ENCODE measurements at places on chromosomes 16 and 17. TPM values are rescaled to one million over a fixed set of nuclear protein-coding genes. Genes with fewer than 3 reads are reported as not detected.

The CA7 gene
- not detected for polyA plus RNA-seq

The C16orf89 gene
- 1.7 TPM for polyA plus RNA-seq

DNA sequence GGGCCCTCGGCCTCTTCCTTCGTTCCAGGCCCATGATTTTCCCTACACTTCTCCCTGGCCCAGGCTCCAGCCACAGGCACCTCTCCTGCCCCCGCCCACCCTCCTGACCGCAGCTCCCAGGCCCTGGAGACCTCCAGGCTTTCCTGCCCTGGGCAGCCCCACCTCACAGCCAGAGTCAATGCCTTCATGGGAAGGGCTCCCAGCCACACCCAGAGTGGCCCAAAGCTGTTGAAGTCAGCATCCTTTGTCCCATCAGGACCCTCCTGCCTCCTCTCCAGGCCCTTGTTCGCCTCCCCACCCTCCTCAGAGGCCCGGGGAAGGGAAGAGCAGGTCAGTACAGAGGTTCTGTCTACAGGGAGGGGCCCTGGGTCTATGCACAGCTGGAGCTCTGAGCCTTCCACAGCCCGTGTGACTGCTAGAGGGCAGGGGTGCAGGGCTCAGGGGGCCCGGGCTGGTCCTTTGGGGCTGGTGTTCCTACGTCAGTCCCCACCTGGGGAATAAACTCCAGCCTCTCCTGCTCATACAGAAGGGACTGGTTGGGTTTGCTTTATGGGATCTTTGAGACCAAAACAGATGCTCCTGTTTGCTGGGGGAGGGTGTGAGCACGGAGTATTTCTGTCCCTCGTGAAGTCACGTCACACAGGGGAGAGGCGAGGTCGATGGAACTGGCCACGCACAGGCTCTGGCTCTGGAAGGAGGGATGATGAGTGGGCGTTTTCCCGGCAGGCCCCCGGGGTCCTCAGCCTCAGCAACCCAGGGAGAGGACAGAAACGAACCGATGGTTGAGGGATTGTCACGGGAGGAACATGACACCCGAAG lies 20.3 kb downstream of the TRARG1 start:
- no peak for DNase-seq
- no peaks in the 10 kb centered on the region for H3K36me3 ChIP-seq
- no peak overlapping the region for H3K4me3 ChIP-seq
- no peaks in the 10 kb centered on the region for H3K4me1 ChIP-seq
- no peaks in the 10 kb centered on the region for H3K27me3 ChIP-seq
- H3K27ac ChIP-seq: no peak overlapping the region

- no peak for DNase-seq
- no peaks in the 10 kb centered on the region for H3K27me3 ChIP-seq
- H3K27ac ChIP-seq: peak overlapping the region; percentile 22
- no peak overlapping the region for H3K4me3 ChIP-seq
Measured at GRCh38 chr17:50689956-50690886, 17.5 kb downstream of the ANKRD40 start.

GRCh38 chr17:73594025-73594424 lies 50.2 kb downstream of the SDK2 start:
- no peaks in the 10 kb centered on the region for H3K27me3 ChIP-seq
- H3K4me1 ChIP-seq: no peaks in the 10 kb centered on the region
- no peak overlapping the region for H3K27ac ChIP-seq
- H3K36me3 ChIP-seq: no peaks in the 10 kb centered on the region
- DNase-seq: no peak

DNA sequence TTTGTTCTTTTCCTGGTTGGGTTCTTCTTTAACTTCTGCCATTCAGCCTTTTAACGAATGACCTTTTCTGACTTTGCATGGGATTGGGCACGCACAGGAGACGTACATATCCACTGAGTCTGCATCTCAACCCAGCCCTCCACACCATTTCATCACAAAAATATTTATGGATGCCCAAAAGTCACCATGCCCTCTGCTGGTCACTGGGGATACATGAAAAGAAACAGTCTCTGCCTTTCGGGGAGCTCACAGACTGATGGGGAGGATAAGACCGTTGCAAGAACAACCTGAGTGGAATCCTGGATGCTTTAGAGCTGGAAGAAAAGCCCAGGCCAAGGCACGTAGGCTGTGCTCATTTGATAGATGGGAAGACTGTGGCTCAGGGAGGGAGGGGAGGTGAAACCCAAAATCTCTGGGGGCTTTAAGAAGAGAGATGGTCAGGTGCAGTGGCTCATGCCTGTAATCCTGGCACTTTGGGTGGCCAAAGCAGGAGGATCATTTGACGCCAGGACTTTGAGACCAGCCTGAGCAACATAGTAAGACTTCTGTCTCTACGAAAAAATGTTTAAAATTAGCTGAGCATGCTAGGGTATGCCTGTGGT lies 7.9 kb upstream of the MT2A start:
- H3K27ac ChIP-seq: no peak overlapping the region
- H3K27me3 ChIP-seq: no peaks in the 10 kb centered on the region
- H3K4me1 ChIP-seq: no peaks in the 10 kb centered on the region
- DNase-seq: no peak

DNA sequence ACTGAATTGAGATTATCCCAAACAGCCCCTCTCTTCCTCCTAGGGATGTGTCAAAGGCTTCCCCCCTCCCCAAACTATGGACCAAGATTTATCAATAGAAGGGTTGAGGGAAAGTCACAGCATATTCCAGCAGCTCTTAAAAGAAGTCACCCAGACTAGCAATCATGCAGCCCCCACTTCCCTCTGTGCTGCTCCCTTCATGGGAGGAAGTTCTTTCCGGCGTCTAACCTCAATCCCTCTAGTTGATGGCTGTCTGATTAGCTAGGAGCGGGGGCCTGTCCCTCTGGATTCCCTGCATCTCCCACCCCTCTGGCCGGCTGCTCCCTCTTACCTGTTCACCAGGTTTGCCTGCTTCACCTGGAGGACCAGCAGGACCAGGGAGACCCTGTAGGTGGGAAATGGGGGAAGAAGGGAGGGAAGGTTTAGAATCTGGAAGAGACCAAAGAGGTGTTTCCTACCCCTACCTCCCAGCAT lies 9.2 kb downstream of the COL1A1 start:
- no peak overlapping the region for H3K4me3 ChIP-seq
- no peaks in the 10 kb centered on the region for H3K27me3 ChIP-seq
- H3K36me3 ChIP-seq: no peaks in the 10 kb centered on the region
- no peak for DNase-seq
- no peaks in the 10 kb centered on the region for H3K4me1 ChIP-seq

DNA sequence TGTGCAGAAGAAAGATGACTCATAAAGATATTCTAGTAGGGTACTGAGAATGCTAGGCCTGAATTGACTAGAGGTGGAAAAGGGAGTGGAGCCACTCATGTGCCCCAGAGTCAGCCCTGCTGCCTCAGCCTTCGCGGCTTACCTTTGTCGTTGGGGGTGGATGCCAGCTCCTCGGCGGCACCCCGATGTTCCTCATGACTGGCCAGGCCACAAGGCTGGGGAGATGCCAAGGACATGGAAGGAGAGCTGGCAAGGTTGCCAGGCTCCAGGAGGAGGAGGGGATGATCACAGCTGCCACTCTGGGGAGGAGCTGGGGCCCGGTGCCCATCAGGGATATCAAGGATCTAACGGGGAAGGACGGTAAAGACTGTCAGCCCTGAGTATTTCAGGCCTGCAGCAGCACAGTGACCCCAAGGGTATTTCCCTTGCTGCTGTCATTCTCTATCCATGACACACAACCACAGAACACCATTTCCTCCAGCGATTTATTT lies 9.7 kb upstream of the SLC35B1 start:
- H3K36me3 ChIP-seq: peaks cover 4% of the 10 kb centered on the region
- no peak overlapping the region for H3K27ac ChIP-seq
- DNase-seq: peak; percentile 71
- peaks cover 18% of the 10 kb centered on the region for H3K4me1 ChIP-seq
- no peak overlapping the region for H3K4me3 ChIP-seq
- no peaks in the 10 kb centered on the region for H3K27me3 ChIP-seq

GRCh38 chr17:81131486-81132196 lies 33.7 kb upstream of the PVALEF start:
- H3K4me1 ChIP-seq: no peaks in the 10 kb centered on the region
- H3K4me3 ChIP-seq: no peak overlapping the region
- no peak overlapping the region for H3K27ac ChIP-seq
- no peaks in the 10 kb centered on the region for H3K27me3 ChIP-seq
- H3K36me3 ChIP-seq: no peaks in the 10 kb centered on the region
- DNase-seq: no peak

- H3K4me1 ChIP-seq: peaks cover 18% of the 10 kb centered on the region
- H3K27ac ChIP-seq: peak overlapping the region; percentile 18
- peak overlapping the region; percentile 86 for H3K4me3 ChIP-seq
- DNase-seq: no peak
- H3K27me3 ChIP-seq: peaks cover 10% of the 10 kb centered on the region
- no peaks in the 10 kb centered on the region for H3K36me3 ChIP-seq
Measured at GRCh38 chr17:36947922-36948716, 635 bp upstream of the AATF start.

GRCh38 chr16:88905563-88905962 lies 39.1 kb upstream of the PABPN1L start:
- no peak overlapping the region for H3K4me3 ChIP-seq
- H3K36me3 ChIP-seq: no peaks in the 10 kb centered on the region
- H3K4me1 ChIP-seq: peaks cover 14% of the 10 kb centered on the region
- no peak overlapping the region for H3K27ac ChIP-seq
- no peak for DNase-seq

Measured in pancreas (tissue), 10 donors.